ENCODE measurements at places on chromosomes 4 and X.

- peak; percentile 23 for DNase-seq
These were observed 88.3 kb downstream of the AMELX start for GRCh38 chrX:11381464-11381863.

- DNase-seq, result no peak
These were observed 240.2 kb downstream of the ADGRL3 start for GRCh38 chr4:61440321-61440720.

GRCh38 chr4:59537246-59537886 is 1662.8 kb upstream of the ADGRL3 start:
- DNase-seq, result no peak

DNA sequence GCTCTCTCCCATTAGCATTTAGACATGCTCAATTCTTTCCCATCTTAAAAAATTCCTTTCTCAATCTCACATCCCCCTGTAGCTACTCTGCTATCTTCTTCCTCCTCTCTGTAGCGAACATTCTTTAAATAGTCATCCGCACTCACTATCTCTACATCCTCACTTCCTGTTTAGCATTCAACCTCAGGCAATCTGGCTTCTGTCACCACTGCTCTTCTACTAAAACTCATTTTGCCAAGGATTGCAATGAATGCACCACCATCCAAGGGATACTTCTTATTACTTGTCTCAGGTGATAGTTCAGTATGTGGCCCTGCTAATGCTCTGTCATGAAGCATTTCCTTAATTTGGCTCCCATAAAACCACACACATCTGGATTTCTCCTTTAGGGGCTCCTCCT is 10.9 kb upstream of the TET2 start:
- DNase-seq, result no peak

DNA sequence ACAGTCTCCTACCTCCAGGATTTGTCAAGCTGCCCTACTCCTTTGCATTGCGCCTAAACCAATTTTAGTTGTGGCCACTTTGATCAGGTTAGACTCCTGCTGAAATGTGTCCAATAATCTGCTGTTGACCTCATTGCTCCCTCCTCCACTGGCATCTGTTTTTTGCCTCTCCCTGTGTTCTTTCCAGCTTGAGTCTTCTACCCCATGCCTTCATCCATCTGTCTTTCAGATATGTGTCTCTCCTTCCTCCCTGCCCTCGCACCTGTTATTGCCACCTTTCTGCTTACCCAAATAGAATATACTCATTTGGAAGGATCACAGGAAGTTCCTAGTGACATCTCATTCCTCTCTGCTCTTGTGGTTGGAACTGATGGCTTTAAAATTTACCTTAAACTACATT is 366.6 kb upstream of the CLNK start:
- DNase-seq, result no peak

DNA sequence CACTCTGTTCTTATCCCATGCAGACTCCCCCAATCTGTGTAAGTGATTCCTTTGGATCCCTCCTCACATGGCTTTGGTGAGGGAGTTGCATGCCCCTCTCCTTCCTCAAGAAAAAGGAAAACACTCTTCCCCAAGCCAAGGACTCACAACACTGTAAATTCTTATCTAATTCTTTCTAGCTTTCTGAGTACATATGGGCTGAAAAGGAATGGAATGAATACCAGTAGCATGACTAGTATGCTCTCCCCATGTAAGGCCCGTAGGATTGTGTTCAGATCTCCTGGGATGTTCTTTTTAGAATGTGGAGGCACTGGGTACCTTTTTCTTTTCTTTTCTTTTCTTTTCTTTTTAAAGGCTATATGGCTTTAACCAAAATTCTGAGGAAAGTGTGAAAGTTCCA is 17.0 kb upstream of the MAGED1 start:
- DNase-seq, result no peak

DNA sequence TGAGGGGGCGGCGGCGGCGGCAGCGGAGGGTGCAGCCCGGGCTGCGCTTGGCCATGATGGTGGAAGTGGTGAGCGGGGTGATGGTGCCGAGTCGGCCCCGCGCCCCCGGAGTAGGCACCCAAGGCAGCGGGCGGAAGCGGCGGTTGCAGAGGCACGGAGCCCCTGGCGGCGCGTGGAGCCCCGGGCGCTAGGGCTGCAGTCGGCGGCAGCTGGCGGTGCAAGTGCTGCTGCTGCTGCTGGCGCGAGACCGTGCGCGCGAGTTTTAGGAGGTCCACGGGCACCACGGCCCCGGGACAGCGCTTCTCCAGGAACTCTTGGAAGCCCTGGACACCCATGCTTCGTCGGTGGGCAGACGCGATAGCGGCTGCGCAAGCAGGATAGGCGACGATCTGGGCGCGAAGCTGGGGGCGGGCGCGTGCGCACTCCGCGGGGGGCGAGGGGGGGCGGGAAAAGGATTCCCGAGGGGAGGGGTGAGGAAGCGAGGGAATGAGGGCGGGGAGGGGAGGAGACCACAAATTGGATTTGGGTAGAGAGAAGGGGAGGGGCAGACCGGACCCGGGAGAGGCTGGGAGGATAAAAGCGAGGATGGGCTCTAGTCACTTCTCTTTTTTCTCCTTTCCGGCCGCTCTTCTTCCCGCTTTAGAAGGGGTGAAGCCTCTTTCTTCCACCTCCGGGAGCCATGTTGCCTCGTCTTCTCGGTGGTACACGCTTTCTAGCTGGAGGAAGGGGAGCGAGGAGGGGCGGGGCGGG is at the start of gene FAM120C:
Gene FAM120C (minus strand): TSS at position 391 of the 750 bp plus-strand sequence. CDS start 56 bp downstream, at position 335.
- DNase-seq, result peak; percentile 60

DNA sequence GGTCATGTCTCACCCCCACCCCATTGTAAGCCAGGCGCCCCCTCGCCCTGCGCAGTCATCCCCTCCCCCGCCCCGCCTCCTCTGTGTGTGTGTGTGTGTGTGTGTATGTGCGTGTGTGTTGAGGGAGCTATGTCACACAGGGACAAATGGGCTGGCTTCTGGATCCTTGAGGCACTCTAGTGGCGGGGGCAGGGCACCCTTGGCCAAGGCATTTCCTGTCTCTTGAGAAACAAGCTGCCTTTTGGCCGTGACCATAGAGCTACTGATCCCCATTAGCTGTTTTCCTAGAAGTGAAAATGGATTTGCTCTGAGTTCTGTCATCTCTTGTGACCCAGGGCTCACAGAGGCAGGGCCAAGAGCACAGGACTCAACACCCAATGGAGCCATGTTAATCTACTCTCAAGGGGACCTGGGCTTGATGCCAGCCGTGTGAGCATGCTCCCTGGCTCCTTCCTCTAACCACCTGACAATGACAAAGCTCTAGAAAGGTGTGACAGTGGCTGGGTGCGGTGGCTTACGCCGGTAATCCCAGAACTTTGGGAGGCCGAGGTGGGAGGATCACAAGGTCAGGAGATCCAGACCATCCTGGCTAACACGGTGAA is 162.5 kb upstream of the BCOR start:
- DNase-seq, result no peak

DNA sequence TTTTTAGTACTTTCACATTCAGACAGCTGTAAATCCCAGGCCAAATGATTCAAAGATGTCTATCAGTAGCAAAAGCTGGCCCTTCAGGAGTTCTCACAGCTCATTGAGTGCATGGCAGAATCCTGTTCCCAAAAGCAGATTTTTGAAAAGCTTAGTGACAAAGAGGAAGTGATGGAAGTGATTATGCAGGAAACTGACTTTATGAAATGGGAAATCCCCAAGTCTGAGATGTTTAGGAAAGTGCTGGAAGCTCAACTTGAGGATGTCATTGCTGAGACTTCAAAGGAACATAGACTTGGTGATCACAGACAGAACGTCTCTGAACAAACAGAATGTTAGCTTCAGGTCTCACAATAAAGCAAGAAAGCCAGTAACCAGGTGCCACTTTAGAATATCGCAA is 51.0 kb upstream of the CFAP47 start:
- no peak for DNase-seq

DNA sequence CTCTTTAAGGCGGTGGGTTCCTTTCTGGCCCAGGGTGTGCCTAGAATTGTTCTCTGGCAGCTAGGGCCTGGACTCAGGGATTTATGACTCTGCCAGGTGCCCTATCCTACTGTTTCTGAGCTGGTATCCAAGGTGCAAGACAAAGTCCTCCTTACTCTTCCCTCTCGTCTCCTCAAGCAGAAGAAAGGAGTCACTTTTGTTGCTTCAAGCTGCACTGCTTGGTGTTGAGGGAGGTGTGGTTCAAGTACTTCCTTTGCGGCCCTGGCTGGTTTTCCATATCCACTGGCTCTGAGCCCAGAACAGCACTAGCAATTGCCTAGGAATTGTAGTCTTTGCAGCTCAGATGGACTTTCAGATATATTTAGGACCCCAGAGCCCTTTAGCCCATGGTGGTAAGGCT is 39.3 kb downstream of the RTL3 start:
- no peak for DNase-seq

- DNase-seq, result peak; percentile 9
These were observed 44.3 kb downstream of the IL21 start for GRCh38 chr4:122576261-122577188.

GRCh38 chr4:16530688-16531635 is 304.7 kb upstream of the TAPT1 start:
- DNase-seq, result no peak

DNA sequence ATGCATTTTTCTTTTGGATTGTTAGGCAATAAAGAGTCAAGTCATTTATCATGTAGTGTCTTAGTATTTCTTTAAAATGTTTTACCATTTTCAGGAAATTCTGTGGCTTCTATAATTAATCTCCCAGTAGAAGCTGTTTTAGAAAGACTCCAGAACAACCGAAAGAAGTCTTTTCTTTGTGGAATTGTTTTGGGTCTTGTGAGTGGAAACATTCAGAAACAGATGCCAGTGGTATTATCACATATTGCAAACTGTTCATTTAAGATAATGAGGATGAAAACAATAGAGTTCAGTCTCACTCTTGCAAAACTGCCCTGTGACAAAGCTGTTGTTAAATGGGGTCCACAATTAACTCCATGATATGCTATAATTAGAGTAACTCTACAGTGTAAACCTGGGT is 211.2 kb upstream of the KIT start:
- DNase-seq, result no peak

DNA sequence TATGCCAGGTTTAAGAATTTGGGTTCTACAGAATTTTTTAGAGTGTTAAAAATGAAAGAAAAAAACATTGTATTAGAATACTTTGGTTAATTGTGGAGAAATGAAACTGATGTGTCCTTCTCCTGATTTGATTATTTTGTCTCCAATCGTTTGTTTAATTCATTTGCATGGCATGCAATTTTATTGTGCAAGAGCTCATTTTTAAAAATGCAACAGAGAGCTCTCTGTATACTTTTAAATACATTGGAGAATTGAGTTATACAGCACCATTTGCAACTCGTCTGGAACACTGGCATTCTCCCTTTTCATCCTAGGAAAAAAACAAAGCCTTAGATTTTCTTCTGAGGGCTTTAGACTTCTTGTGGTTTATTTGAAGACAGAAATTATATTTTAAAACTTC is 689 bp downstream of the EXOC1L start:
- no peak for DNase-seq

- DNase-seq, result peak; percentile 37
These were observed 6.8 kb upstream of the TCEANC start for GRCh38 chrX:13646154-13646549.

- DNase-seq, result no peak
These were observed 58.3 kb downstream of the EVC2 start for GRCh38 chr4:5650040-5650439.

DNA sequence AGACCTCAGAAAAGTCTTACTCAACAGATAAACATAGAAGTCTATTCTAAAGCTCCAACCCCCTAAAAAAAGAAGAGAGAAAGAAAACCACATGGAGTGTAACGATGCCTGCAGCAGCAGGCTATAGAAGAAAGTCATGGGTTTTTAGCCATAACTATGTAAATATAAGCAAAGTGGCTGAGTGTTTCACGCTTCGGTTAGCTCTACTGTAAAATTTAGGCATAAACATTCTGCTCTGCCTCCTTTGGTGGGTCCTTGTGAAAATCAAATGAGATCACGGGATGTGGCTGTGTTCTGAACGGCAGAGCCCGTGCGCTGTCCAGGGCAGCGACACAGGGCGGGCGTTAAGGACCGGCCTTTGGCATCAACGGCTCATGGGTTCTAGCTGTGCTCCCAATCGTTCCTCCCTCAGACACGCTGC is 78.4 kb downstream of the IRF2 start:
- no peak for DNase-seq

GRCh38 chr4:82371497-82371896 is 2.3 kb downstream of the HNRNPD start:
- no peak for DNase-seq

DNA sequence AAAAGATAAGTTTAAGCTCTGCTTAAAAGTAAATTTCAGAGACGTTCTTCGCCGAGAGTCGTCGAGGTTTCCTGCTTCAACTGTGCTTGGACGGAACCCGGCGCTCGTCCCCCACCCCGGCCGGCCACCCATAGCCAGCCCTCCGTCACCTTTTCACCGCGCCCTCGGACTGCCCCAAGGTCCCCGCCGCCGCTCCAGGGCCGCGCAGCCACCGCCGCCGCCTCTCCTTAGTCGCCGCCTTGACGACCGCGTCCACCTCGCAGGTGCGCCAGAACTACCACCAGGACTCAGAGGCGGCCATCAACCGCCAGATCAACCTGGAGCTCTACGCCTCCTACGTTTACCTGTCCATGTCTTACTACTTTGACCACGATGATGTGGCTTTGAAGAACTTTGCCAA is 70.8 kb downstream of the FMR1NB start:
- no peak for DNase-seq

GRCh38 chr4:36172656-36173055 is 71.7 kb downstream of the ARAP2 start:
- DNase-seq, result no peak

- DNase-seq, result no peak
These were observed 13.3 kb upstream of the TEX13C start for GRCh38 chrX:125306335-125306866.

GRCh38 chrX:150984169-150984824 is 1.2 kb downstream of the HMGB3 start:
- no peak for DNase-seq

DNA sequence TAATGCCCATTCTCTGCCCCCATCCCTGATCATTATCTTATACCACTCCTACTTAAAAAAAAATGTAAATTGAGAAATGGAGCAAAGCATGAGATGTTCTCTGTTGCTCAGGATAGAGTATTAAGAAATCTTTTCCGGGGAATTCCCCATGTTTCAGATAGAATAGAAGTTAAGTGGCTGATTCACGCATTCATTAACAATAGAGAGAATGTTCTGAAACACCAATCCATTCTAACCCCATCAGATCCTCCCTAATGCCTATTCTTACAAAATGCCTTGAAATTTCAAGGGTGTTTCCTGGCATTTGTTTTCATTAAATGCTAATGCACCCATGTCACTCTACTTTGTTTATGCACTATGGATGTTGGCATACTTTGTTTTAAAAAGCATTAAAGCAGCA is 101.1 kb downstream of the AREG start:
- no peak for DNase-seq
